ENCODE measurements at places on chromosomes 6 and 20.
A peak's percentile ranks its signal among the peaks of the same experiment; 100 is the strongest.

- DNase-seq: peak; percentile 22
These were observed 440.1 kb downstream of the EPHA7 start for GRCh38 chr6:92979281-92979680.

- DNase-seq: no peak
These were observed 20.6 kb downstream of the SMPDL3A start for GRCh38 chr6:122809691-122810090.

GRCh38 chr20:15842872-15843271 is 730.4 kb downstream of the KIF16B start:
- DNase-seq: no peak

- no peak for DNase-seq
These were observed 183.4 kb downstream of the BMP7 start for GRCh38 chr20:57083072-57083471.

DNA sequence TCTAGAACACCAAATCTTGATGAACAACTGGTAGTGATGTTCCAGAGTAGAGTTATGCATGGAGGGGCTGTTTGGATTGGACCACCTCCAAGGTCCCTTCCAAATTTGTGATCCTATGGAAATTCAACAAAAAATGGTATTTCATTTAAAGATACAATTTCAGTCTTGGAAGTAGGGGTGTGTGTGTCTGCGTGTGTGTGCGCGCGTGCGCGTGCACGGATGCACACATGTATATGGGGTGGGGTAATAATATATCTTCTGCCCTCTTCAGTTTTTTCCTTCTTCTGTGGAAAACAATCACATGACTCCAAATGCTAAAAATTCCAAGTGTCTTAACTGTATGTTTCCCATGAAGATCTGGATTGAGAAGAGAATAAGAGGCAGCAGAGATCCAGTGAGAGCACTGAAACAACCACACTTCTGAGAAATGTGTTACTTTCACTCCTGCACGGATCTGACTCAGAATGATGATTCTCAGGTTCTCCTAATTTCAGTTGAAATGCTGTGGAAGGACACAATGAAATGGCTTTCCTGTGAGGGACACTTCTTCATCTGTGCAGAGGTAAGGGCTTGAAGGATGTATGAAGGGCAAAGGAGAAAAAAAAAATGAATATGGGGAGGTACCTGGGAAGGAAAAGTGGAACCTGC is 10.6 kb upstream of the IL17F start:
- DNase-seq: no peak

DNA sequence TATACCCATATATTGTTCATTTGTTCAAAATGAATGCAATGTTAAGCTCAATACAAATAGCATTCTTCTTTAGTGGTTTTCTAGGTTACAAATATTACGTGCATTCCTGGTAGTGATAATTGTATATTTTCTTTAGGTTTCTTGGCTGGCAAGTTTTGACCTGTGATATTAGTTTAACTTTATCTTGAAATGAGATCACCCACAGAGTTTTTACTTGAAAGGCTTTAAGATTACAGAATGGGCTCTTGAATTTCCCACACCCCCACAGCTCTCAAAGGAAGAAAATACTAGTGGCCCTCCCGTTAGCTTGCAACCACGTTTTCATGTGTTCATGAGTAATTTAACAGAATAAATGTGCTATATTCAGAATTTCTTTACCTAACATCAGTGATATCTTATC is 1315.5 kb upstream of the GJE1 start:
- DNase-seq: peak; percentile 7

GRCh38 chr6:41502917-41503671 is 43.1 kb upstream of the FOXP4 start:
- no peak for DNase-seq

DNA sequence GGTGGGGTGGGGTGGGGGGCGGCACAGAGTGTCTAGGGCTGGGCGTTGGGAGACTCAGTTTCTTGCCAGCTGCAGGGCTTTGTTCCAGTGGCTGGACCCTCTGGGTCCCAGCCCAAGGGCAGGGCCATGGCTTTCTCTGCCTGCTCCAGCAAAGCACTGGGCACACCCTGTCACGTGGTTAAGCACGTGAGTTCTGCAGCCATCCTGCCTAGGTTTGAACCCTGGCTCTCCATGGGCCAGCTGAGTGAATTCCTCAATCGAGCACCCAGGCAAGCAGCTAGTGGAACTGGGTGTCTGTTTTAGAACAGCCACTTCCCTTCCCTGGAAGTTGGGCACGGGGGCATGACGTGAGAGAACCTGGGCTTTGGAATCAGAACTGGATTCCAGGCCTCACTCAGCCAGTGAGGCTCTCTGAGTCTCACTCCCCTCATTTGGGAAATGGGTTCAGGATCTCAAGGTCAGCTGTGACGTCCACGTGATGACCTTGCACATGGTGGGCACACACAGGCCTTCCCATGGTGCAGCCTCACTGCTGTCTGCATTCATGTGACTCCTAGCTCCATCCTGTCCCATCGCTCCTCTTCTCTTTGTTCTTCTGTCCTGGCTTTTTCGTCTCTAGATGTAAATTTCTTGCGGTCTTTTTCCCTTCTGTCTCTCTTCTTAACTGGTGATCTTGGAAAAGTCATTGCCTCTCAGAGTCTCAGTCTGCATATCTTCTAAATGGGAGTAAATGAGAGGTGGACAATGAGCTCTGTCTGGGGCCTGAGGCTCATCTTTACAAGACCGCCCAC is 45.9 kb downstream of the NOL4L start:
- DNase-seq: no peak

GRCh38 chr6:5997420-5997987 is 9.2 kb downstream of the NRN1 start:
- no peak for DNase-seq

DNA sequence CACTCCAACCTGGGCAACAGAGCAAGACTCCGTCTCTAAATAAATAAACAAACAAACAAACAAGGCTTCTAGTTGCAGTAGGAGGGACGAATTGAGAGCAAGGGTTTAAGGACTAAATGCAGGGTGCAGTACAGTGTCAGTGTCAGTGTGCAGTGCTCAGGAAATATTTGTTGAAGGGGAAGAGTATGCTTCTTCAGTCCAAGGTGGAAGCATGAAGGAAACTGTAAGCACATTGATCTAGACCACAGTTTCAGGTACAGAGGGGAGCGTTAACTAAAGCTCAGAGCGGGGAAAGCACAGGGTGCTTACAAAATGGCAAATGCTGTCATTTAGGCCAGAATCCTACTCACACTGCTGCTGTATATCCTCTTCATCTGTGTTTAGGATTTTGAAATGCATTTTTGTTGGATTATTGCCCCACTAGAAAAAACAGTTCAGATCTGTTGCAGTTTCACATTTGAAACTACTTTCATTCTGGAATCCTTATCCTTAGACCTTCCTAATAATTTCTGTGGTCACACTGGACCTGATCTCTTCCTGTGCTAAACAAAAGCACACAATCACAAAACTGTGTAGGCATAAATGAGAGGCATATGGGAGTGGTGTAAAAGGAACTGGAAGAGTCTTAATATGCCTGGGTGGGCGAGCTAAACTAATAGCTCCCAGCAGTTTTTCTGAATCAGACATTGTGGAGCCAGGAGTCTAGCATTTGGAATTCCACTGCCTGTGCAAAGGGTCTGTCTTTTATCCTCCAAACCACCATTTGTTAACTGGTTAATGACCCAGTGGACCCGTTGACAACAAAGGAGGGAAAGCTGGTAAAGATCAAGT is 41.4 kb downstream of the CBFA2T2 start:
- DNase-seq: peak; percentile 85

GRCh38 chr6:14017626-14018475 is 93.1 kb downstream of the RNF182 start:
- DNase-seq: no peak

Measured in renal cortical epithelial cell (primary cell).